Activated CD4-positive, alpha-beta T cell treated with anti-CD3 and anti-CD28 coated beads, Interleukin-2, Interleukin-4, amounts not matched to agents 100 ng/mL and 50 ng/mL, durations not matched to agents 16 hours and 8 hours (primary cell): ENCODE measurements at places on chromosomes 6 and 20.

DNA sequence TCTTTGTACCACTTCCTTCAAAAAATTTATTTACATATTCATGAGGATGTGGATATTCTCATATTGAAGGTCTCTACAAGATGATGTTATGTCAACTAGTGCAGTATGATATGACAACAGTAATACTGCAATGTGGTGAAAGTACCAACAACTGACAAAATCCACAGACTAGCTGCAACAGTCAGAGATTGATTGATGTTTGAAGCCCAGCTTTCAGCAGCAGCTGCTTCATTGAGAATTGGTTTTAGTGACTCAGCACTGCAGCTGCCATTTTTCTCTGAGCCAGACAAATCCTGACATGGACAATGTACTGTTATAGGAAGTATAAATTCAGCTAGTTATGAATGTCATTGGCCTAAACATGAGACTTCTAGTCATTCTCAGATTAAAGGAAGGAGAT lies 53.8 kb downstream of the PKIB start:
- no peak for DNase-seq

DNA sequence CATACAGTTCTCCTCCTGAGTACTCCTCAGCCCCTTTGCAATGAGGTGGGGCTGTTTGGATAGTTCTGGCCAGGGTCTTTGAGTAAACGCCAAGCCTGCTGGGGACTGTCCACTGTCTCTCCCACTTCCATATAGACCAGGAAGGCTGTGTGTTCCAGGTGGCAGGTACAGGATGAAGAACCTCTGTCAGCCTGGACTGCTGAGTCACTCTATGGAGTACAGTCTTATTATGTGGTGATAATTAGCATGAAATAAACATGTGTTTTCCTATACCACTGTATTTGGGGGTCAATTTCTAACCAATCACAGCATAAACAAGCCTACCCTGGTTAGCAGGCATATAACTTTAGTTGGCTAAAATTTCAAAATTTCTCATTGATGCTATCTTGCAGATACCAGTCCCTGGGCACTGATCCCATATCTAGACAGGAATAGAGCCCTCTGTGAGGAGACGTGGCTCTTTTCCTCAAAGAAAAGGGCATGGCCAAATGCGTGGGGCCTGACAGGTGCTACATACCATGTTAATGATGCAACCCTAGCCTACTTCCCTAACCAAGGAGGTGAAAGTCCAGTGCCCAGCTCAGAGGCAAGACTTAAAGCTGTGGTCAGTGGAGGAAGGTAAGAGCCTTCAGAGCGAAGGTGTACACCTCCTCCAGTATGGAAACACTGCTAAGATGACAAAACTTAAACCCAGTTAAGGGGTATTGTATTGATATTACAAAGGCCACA lies 4.5 kb upstream of the ALDH8A1 start:
- no peak for DNase-seq

GRCh38 chr20:54941666-54942065 lies 466.3 kb downstream of the DOK5 start:
- no peak for DNase-seq

DNA sequence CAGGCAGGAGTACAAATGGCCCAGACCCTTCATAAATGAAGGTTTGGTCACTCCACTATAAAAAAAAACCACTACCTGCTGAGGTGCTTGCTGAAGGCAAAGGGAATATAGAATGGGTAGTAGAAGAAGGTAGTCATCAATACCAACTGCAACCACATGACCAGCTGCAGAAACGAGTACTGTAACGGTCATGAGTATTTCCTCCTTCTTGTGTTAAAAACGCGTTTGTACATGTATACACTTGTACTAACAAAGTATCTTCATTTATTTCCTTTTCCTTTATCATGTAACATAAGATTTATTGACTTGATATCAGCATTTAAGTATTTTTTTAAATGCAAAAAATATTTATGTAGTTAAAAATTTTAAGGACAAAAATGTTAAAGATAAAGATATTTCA lies 238.6 kb downstream of the TFAP2B start:
- DNase-seq = no peak

GRCh38 chr20:40547483-40548091 lies 141.4 kb downstream of the MAFB start:
- no peak for DNase-seq

GRCh38 chr6:160420969-160421556 lies 72.9 kb downstream of the SLC22A3 start:
- no peak for DNase-seq

- no peak for DNase-seq
Observed at GRCh38 chr6:100335991-100336390, 128.7 kb downstream of the SIM1 start.

GRCh38 chr6:24883618-24884017 lies 52.1 kb downstream of the RIPOR2 start:
- DNase-seq = peak; percentile 83

DNA sequence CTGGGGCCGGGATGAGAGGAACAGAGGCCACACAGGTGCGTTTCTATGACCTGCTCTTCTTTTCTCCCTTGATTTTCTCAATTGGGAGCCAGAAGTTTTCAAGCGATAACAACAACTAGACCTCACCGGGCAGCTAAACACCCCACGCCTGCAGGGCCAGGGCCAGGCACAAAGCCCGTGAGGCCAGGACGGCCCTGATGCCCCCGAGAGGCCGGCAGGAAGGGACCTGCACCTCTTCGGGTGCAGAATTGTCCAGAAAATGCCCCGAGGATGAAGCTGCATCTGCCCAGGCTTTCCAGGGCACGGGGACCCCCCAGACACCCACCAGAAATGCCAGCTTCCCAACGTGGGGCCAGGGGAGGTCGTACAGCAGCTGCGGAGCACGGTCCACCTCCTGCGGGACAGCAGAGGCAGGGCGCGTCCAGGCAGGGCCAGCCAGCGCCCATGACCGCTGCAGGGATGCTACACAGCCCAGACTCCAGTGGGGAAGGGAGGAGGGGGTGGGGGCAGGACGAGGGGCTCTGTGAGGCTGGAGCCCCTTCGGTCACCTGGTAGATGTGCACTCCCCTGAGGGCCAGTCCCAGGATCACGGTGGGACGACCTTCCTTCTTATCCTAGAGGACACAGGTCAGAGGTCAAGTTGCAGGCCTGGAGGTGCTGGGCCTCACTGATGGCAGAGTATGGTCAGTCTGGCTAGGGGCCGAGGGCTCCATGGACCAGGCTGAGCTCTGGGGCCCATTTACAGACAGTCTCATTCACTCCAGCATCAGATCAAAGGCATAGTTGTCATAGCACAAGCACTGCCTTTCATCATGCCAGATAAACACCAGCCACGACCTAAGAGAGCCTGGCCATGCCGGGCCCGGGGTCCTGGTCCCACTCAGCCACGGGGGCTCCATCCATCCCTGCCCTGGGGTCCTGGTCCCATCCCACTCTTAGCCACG lies 16.4 kb downstream of the FRMD1 start:
- DNase-seq = no peak

DNA sequence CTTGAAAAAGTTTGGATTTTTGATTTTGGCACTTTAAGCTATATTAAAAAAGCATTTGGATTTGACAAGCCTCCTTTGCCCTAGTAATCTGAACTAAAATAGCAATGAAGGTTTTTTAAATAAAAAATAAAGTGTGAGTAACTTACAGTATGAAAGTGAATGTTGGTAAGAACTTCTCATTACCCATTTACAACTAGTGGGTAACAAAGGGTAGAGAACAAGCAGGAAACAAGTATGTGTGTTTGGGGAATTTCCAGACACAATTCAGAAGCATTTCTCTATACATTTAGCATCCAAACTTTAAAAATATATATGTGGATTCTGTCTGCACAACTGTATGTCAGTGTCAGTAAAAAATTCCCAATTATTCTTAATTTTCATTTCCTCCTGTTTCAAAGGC lies 2.9 kb downstream of the TMEM30A start:
- peak; percentile 31 for DNase-seq

DNA sequence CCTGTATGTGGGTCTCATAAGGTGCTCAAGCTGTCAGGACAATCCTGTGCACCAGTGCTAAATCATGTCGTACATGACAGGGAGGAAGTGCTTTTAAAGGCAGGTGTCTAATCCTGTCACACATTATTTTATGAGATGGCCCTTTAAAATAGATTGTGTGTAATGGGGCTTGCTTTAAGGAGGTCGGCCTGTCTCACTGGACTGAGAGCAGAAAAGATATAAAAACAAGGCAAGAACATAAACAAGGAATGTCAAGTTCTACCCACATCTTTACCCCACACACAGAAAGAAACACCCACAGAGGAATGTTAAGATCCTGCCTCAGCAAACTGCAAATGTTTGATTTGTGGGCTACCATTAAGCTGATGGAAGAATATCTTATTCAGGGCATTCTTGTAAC lies 279.0 kb downstream of the FOXA2 start:
- no peak for DNase-seq

DNA sequence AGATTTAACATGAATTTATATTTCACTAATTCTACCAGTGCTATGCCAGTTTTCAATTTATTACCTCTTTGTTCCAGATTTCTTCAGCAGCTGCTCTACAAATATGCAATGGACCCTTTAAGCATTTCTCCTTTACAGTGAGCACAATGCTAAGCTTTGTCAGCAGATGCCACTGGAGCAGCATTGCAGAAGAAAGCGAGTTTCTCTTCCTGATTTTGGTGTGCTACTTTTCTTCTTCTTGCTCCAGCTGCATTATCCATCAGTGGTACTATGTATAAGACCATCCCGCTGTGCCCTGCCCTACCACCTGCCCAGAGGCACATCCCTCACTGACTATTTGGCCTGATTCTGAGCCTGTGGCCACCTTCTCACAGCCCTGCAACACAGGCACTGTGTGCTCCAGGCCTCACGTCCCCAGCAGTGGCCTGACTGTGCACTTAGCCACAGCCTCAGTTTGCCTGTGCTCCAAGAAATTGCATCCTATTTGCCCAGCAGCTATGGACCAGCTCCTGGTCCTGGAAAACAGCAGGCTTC lies 84.1 kb downstream of the TNFAIP3 start:
- no peak for DNase-seq

- DNase-seq = no peak
Observed at GRCh38 chr6:2554651-2555260, 196.0 kb downstream of the MYLK4 start.

- DNase-seq = no peak
Observed at GRCh38 chr20:62890444-62890843, 28.8 kb upstream of the TCFL5 start.

DNA sequence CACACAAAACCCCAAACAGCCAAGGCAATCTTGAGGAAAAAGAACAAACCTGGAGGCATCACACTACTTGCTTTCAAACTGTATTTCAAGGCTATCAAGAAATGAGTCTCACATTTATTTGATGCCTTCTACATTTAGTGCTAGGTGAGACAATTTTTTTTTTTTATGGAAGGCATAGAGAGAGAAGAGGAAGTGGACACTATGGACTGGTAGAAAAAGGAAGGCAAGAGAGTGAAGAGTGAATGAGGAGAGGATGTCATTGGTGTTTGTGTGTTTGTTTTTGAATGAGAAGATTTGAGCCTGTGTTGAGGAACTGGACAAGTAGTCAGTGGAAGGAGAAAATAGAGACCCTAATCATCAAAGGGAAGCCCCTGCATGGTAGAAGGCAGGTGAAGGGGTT lies 182.0 kb upstream of the JAG1 start:
- DNase-seq = no peak

GRCh38 chr6:14272737-14273085 lies 155.1 kb downstream of the CD83 start:
- DNase-seq = no peak

DNA sequence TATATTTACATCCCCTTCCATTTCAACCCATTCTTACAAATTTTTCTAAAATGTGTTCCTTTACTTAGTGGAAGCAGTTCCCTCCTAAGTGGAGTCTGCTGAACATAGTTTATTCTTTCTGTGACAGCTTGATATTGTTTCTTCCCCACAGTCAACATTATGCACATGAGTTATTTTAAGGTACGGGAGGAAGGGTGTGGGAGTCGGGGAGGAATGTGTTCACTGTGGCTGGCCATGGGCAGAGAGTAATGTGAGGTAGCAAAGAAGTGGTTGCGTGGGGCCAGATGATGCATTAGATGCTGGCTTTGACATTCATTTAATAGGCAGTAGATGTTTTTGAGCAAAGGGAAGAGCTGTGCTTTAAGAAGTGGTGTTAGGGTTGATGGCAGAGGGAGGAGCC lies 98.5 kb downstream of the ARMC2 start:
- no peak for DNase-seq

DNA sequence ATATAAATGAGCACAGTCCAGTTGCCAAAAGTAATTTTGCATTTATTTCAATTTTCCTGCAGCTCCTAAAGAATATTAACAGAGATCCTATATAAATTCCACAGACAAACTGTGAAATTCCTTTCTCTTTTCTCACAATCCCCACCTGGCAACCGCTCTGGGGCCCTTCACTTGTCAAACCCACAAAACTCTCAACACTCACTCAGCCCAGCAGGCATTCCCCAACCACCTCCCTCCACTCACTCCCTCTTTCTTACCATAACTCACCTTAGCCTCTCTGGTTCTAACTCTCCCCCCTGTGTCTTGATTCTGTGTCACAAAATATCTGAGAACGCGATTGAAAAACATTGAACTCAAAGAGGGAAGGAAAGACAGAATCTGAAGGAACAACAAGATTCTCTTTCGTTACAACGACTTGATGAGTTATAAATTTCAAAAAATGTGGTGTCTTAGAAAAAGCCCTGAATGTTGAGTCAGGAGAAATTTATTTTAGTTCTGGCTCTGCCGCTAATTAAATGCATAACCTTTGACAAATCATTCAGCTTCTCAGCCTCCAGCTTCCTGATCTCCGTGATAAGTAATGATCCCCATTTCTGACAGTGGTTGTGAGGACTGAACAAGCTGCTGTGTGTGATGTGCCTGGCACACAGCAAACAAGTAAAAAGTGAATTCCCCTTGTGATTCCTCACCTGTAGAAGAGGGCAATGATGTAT lies 87.9 kb downstream of the UNC5CL start:
- no peak for DNase-seq

DNA sequence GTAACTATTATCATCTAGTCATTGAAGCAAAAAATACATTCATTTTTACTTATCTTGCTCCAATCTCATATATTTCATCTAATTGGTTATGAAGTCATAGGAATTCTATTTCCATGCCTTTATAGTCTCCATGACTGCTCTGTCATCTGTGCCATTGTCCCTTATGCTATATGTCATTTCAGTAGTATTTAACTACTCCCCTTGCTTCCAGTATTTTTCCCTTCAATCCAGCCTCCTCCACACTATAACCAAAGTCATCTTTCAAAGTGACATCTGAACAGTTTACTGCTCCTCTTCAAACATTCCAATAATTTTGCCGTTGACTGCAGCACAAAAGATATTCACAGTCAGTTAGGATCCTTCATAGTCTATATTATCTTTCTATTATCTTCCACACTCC lies 216.6 kb upstream of the HS3ST5 start:
- no peak for DNase-seq

- DNase-seq = no peak
Observed at GRCh38 chr6:38720295-38720694, 5.2 kb downstream of the DNAH8 start.

- DNase-seq = no peak
Observed at GRCh38 chr6:33142501-33143070, 49.7 kb downstream of the COL11A2 start.

- peak; percentile 93 for DNase-seq
Observed at GRCh38 chr6:36546920-36547645, at the start of gene STK38. TSS of gene STK38 (minus strand) at chr6:36547479. CDS start at chr6:36540202, 7,277 bp downstream.

DNA sequence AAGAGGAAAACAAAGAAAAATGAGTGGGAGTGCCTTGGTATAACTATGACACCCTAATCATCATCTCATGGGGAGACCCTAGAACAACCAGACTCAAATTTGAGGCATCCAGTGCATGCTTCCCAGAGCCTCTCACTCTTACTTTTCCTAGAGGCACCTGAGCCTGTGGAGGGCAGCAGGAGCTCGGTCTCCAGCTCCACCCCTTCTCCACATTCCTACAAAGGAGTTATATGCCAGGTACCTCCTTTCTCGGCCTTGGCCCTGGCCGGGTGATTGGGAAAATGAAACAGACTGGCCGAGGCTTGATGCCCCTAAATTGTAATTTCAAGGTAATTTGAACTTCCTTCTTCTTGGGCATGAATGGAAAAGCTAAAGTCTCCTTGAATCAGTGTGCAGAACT lies 761.2 kb upstream of the CHD6 start:
- no peak for DNase-seq
